ENCODE measurements at places on chromosomes 4 and X. TPM values are rescaled to one million over a fixed set of nuclear protein-coding genes. Genes with fewer than 3 reads are reported as not detected.
A peak's percentile ranks its signal among the peaks of the same experiment; 100 is the strongest.

TCEAL9 gene
- total RNA-seq = 36.9 TPM

C4orf54 gene
- total RNA-seq = not detected

GRID2 gene
- total RNA-seq = not detected

PDE6B gene
- total RNA-seq = not detected

NAT8L gene
- total RNA-seq = 0.83 TPM

OPHN1 gene
- total RNA-seq = 13.1 TPM

DNA sequence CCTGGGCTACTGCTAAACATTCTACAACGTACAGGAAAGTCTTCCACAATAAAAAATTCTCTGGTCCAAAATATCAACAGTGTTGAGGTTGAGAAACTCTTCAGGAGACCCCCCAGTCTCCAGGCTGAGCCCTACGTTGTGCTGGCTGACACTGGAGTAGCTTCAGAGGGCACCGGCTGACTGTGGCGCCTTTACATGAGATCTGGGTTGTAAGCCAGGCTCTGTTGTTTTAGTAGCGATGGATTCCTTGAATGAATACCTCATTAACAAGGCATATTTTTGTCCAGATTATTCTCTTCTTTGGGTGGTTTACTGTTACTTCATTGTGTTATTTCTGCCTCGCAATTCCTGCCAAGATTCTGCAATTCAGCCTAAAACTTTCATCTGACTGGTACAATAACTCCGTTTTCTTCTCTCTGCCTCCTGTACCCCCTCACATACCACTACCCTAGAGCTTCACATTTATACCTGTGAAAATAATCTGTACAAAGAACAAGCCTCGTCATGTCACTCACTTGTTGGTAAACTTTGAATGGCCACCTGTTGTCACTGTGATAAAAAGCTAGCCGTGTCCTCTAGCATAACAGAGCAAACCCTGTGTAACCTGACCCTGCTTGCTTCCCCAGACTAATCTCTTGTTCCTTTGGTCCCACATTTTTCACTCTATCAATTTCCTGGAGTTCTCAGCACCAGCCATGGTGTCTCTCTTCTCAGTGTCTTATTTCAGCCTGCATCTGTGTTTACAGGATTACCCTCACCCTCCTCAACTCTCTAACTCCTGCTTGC lies 1476.1 kb upstream of the TENM3 start:
- DNase-seq = no peak

DNA sequence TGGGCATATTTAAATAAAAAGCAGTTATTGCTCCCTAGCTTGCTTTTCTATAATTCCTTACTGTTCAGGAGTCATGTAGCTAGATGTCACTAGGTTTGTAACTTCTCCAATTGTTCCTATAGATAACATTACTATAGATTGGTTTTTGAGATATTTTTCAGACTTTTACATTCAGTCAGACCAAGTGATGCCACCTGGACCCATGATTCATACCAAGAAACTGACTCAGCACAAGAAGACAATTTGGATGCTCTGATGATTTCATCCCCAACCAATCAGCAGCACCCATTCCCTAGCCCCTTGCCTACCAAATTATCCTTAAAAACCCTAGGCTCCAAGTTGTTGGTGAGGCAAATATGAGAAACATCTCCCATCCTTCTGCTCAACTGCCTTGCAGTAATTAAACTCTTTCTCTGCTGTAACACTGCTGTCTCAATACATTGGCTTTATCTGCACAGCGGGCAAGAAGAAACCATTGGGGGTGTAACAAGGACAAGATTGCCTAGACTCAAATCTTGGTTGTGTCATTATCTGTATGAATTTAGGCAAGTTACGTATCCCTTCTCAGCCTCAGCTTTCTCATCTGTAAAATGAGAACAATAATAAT lies 11.8 kb upstream of the NEIL3 start:
- DNase-seq = no peak

DNA sequence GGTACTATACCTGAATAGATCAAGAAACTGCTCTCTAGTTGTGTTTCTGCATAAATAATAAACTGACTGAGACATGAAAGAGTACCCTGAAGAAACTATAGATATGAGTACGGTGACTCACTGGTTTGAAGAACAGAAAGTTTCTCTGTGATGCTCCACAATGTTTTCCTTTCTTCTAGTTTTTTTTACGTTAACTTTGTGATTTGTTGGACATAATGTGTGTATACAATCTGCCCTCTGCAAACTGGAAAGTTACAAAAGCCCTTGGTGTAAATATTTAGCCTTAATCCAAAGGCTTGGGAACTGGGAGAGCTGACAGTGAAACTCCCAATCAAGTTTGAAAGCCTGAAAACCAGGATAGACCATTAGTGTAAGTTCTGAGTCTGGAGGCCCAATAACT lies 31.6 kb upstream of the PAPSS1 start:
- no peak for DNase-seq

DNA sequence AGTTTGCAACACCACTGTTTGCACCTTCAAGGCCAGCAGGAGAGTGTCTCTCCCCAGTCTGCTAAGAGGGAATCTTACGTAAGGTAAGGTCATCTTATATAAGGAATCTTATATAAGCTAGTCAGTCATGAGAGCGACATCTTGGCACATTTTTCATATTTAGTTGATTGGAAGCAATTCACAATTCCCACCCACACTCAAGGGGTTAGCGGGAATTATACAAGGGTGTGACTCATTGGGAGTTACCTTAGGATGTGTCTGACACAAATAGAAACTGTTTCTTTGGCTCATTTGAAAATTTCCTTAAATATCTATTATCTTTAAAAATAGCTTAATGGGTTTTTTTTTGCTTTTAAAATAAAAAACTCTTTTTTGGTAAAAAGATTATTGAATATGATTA lies 62.1 kb upstream of the GRPR start:
- no peak for DNase-seq

- no peak for DNase-seq
Observed at GRCh38 chr4:87749883-87750282, 49.5 kb upstream of the IBSP start.

DNA sequence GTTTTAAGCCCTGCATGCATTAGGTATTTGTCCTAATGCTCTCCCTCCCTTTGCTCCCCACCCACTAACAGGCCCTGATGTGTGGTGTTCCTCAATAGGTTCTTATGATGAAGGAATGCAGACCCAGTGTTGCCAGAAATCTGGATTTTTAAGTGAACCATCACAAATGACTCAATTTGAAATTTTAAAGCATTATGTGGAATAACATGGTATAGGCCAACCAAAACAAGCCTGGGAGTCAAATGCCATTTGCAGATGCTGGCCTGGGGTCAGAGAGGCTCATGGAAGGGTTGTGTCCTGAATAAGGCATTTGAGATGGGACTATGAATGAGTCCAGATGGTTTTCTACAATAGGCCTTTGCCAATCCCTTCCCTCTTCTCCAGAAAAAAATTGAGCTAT lies 179.6 kb downstream of the SHROOM3 start:
- DNase-seq = no peak

GRCh38 chrX:109728173-109728535 lies 4.9 kb downstream of the ACSL4 start:
- no peak for DNase-seq

- no peak for DNase-seq
Observed at GRCh38 chrX:9147726-9148125, 113.8 kb upstream of the FAM9B start.

- DNase-seq = peak; percentile 15
Observed at GRCh38 chr4:84498203-84498934, 723 bp downstream of the NKX6-1 start.

GRCh38 chr4:156223985-156224384 lies 270.3 kb upstream of the CTSO start:
- no peak for DNase-seq

DNA sequence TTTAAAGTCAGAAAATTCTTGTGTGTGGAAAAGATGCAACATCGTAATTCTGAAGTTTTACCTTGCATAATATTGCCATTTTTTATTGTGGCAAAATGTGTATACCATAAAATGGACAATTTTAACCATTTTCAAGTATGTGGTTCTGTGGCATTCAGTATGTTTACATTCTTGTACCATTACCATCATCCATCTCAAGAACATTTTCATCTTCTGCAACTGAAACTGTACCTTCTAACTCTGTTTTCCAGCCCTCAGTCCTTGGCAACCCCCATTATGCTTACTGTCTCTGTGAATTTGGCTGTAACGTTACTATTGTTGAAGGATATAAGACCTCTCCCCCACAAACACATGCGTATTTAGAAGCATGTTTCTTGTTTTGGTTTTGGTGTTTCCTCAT lies 123.2 kb downstream of the BMPR1B start:
- no peak for DNase-seq

DNA sequence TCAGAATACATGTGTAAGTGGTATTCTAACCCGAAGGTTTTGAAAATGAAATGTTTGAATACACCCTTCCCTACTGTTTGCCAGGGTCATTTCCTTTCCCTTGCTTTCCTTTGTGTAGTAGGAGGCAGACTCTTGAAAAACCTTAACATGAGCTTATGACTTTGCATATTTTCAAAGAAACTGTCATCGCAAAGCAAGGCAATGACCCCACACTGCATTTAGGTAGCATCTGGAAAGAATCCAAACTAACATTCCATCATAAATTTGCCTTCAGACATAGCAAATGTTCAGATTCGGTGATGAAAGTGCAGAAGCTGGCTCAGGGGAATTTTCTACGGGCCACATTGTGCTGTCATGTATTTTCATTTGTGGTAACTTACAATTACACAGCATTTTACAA lies 32.3 kb downstream of the SH2D1A start:
- no peak for DNase-seq

DNA sequence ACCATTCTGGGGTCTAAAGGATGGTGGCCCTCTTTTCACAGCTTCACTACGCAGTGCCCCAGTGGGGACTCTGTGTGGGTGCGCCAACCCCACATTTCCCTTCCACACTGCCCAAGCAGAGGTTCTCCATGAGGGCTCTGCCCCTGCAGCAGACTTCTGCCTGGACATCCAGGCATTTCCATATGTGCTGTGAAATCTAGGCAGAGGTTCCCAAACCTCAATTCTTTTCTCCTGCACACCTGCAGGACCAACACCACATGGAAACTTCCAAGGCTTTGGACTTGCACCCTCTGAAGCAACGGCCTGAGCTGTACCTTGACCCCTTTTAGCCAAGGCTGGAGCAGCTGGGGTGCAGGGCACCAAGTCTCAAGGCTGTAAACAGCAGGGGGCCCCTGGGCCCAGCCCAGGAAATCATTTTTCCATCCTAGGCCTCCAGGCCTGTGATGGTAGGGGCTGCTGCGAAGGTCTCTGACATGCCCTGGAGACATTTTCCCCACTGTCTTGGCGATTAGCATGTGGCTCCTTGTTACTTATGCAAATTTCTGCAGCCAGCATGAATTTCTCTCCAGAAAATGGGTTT lies 30.1 kb downstream of the HMGB3 start:
- DNase-seq = no peak

DNA sequence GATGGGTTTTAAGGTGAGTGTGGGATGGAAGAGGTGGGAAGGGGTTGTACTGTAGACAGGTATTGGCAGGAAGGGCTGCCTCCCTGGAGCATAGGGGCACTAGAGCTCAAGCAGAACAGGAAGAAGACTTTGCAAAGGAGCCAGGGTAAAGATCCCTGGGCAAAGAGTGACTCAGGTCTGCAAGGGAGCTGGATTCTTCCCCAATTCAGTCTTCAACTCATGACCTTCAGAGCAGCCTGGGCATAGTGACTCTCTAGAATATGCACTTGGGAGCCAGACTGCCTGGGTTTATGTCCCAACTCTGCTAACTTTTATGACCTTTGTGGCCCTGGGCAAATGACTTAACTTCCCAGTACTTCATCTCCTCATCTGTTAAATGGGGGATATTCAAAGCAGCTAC lies 4.0 kb downstream of the LONRF3 start:
- no peak for DNase-seq

DNA sequence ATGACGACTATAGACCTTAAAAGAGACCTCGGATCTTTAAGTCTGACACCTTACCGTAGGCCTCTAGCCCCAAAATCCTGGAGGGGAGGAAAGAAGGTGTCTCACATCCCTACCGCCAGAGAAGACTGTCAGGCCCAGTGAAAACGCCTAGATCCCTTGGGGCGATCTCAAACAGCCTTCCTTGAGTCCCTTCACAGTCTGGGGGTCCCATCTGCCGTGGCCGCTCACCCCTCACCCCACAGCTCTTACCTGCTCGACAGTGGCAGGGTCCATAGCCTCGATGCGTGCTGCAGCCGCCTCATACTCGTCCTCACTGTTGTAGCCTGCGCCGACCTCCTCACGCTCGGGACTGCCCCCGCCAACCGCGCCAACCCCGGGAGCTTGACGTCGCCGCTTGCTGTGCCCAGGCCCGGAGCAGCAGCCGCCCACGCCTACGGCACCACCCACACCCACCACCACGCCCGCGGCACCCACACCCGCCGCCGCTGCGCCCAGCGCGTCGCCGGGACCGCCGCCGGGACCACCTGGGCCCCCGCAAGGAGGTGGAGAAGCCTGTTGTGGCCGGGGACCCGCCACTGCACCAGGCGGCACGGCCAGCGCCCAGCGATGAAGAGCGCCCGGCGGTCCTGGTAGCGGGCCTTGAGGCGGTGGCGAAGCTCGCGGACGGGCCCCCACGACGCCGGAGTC lies 536 bp downstream of the OTUD5 start:
- peak; percentile 29 for DNase-seq

- no peak for DNase-seq
Observed at GRCh38 chr4:122755675-122756074, 23.2 kb downstream of the BBS12 start.

DNA sequence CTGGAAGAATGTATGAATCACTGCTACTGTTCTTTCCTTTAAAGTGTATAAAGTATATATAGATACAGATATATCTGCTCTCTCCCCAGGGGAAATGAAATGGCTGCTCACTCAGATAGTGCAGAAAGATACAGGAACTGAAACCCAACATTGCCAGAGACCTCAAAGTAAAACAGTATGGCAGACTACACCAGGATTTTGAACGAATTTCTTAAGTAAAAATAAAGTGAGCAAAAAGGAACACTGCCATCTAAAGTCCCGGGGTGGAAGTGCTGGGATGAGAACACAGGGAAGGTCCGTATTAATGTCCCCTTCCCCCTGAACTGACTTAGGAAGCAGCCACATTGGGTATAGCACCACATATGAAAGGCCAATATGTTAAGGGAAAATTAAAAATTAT lies 93.4 kb downstream of the TMA16 start:
- DNase-seq = no peak

DNA sequence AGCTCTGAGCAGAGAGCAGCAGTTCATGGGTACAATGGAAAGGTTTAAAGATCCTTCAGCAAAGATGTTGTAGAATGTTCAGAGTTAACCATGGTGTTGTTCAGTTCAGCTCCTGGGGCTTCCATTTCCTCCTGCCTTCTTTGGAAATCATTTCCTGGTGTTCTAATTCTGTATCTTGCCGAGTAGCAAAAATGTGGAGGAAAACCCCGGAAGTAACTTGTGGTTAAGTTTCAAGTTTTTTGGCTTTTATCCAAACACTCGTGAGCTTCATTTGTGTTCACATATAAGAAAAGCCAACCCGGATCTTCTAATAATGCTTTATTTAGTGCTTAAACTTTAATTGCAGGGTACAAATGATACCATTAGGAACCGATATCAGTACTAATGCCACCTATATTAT lies 33.6 kb upstream of the ARX start:
- peak; percentile 4 for DNase-seq

GRCh38 chr4:98571161-98571786 lies 87.1 kb downstream of the TSPAN5 start:
- no peak for DNase-seq

All from Calu3 (cell line).